Gastroesophageal sphincter (tissue), 4 donors: ENCODE measurements at places on chromosomes 11 and 22.
A peak's percentile ranks its signal among the peaks of the same experiment; 100 is the strongest.

- no peak for ATAC-seq
Measured at GRCh38 chr11:3162410-3163240, 2.5 kb downstream of the OSBPL5 start.

GRCh38 chr11:11293798-11294550 lies 59.1 kb downstream of the CSNK2A3 start:
- no peak for ATAC-seq

GRCh38 chr11:42593441-42593840 lies 718.4 kb upstream of the API5 start:
- no peak for ATAC-seq

GRCh38 chr22:26461188-26461810 lies 22.3 kb downstream of the HPS4 start:
- peak; percentile 48 for ATAC-seq

DNA sequence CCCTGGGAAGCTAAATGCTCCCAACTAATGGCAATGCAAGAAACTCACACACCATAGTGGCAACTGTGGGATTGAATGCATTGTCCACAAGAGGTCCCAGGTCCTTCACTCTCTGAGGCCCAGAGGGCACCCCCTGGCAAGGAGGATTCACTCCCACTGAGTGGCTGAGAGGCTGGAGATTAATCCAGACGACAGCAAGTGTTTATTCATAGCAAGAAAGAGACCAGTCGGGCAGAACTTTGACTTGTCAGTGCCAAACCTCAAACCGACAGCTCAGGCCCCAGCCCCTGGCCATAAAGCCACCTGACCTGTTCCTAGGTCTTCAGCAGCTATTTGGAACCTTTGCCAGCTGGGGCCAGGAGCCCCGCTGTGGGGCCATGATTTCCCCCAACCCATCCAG lies 54.5 kb upstream of the MPEG1 start:
- no peak for ATAC-seq

GRCh38 chr11:47179655-47179991 lies 2.9 kb upstream of the ARFGAP2 start:
- no peak for ATAC-seq

- no peak for ATAC-seq
Measured at GRCh38 chr22:44261861-44262595, 50.7 kb downstream of the SHISAL1 start.

DNA sequence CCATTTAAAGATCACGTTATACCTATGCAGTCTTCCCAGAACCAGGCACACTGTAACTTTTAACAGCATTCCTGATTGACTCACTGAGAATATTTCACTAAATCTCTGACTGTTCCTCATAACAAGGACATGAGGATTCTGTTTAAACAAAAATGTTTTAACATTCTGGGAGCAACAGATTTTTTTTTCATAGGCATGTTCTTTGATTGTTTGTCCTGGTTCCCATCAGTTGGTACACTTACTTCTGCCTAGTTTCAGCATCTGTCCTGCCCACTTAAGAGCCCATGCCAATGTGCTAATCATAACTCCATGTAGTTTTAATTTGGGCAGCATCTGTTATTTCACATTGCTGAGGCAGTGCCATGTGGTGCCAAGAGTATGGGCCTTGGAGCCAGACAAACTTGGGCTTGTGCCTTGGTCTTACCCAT lies 138.5 kb upstream of the CTSC start:
- ATAC-seq = peak; percentile 22

- no peak for ATAC-seq
Measured at GRCh38 chr11:10908215-10908951, 50.5 kb upstream of the ZBED5 start.

DNA sequence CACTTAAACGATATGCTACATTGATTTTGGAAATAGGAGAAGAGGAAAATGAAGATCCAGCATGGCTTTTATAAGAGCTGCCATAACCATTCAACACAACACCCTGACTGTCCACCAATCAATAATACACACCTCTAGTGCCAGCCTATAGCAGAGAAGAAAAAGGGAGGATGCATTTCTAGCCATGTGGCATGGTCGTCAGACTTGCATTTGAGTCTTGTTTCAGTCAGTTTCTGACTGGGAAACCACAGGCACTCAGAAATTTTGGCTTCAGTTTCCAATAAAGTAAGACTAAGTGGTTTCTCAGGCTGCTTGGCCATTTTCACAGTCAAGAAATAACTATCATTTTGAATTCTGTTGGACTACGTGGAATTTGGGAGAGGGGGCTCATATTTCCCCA lies 523.5 kb upstream of the LRRC4C start:
- ATAC-seq = no peak

GRCh38 chr22:23086787-23087186 lies 16.5 kb downstream of the GNAZ start:
- no peak for ATAC-seq

GRCh38 chr22:44855855-44856254 lies 103.5 kb downstream of the ARHGAP8 start:
- no peak for ATAC-seq
